ENCODE measurements at places on chromosomes 12 and 14. TPM values are rescaled to one million over a fixed set of nuclear protein-coding genes. Genes with fewer than 3 reads are reported as not detected.

DNA sequence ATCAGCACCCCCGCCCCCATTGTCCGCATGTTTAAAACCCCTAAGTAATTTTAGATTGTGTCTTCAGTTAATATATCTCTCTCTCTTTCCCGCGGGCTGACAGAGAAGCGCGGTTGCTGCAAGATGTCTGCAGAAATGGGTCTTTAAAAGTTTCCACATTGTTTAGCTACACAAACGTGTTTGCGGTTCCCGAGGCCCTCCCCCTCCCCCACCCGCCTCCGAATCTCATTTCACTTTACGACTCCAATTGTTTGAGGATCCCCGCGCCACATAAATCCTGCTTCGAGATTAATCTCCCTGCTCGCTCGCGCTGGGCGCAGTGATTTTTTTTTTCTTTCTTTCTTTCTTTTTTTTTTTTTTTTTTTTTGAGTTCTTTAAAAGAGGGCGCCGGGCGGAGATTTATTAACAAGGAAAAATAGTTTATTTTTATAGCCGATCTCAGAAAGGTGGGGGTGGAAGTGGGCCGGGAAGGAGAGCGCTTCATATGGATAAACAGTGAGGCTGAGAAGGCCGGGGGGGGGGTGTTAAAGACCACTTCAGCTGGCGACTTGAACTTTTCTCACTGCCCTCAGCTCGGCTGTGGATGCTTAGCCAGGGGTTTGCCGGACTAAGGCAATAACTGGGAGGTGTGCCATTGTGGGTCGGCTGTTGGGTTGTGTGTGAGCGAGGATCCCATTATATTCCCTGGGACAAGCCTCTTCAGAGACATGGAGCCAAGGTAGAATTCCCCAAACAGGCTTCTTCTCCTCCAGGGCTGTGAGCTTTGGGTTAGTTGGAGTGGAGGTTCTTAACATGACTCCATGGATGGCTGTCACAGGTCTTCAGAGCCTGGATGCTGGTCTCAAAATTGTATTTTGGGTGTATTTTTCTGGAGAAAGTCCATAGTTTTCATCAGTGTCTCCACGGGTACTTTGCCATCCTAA lies 39.7 kb upstream of the TBX5 start:
- DNase-seq, result no peak

DNA sequence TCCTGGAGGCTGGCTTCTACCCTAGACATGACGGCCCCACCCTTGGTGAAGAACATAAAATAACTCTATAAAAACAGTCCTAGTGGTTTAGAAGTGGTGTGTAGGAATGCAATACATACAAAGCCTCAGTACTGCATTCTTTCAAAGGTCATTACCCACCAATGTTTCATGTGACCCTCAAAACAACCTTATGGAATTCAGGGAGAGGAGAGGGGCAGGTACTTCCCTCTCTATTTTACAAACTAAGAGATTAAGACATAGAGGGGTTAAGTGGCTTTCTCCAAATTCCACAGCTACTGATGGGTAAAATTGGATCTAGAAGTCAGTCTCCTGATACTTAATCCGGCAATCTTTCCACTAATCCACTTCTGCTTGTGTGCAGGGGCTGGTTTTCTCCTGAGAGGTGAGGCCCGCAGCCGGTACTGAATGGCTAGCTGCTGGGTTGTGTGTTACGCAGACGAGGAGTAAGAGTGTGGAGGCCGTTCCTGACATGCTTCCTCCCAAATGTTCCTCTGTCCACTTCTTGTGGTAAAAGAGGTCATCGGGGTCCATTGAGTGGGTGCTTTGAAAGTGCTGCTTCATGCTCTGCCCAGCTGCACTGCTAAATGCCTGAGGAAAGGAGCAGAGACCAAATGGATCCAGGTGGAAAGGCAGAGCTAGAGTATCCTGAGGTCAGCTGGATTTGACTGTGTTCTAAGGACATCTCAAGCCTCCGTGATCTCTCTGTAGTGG lies 16.2 kb downstream of the SLC7A8 start:
- no peak for DNase-seq

EMP1 gene
- 4.4 TPM for total RNA-seq

DNA sequence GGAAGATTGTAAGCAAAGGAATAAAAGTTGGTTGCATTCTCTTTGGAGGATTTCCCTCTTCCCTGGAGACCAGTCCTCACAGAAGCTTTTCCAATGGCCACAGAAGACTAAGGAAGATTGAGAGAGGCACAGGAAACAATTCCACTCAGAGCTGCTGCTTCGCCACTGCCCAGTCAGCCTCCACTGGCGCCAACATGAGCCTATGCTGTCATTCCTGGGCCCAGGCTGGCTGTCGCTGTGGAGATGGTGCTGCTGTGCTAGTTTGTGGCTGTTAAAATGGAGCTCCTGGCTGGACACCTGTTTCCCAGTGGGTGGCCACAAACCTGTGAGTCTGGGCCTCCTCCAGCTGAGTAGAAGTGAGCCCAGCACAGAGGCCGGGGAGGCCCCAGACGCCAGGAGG lies 6.6 kb downstream of the P2RX7 start:
- DNase-seq, result no peak

TMEM132D gene
- total RNA-seq, result not detected

DNA sequence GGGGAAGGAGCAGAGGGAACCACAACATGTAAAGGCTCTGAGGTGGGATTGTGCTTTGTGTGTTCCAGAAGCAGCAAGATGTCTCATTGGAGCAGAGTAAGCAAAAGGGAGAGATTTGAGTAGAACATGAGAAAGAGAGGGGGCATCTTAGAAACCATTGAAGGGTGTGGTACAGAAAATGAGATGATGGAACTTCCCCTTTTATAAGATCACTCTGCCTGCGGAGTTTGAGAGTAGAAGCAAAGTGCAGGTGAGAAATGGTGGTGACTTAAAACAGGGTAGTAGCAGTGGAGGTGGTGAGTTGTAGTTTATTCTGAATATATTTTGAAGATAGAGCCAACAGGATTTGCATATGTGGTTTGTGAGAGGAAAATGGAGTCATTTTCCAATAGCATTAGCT lies 56.0 kb downstream of the FBXO34 start:
- no peak for DNase-seq

PPP2R5E gene
- 44.8 TPM for total RNA-seq

GRCh38 chr14:69036757-69037506 lies 57.8 kb upstream of the ACTN1 start:
- no peak for DNase-seq

OR4K15 gene
- not detected for total RNA-seq

- no peak for DNase-seq
Measured at GRCh38 chr14:60658909-60659585, 9.8 kb upstream of the SIX1 start.

DNA sequence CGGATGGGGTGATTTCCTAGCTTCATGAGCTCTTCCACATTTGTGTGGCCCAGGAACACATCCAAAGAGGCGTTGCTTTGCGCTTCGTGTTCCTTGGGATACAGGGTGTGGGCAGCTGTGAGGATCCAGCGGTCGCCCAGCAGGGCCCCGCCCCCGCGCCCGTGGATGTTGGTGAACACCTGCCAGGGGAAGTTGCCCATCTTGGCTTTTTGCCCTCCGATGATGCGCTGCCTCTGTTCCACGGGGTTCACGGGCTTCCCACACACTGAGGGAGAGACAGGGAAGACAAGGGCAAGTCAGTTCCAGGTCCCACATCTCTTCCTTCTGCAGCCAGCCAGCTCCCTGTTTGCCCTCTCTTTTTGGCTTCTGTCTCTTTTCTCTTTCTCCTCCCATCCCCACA lies 11.2 kb downstream of the C1R start:
- DNase-seq, result no peak

- no peak for DNase-seq
Measured at GRCh38 chr14:101499080-101499479, 62.2 kb upstream of the DIO3 start.

GRCh38 chr12:70334742-70335141 lies 31.3 kb upstream of the KCNMB4 start:
- no peak for DNase-seq

OTOGL gene
- not detected for total RNA-seq

DNA sequence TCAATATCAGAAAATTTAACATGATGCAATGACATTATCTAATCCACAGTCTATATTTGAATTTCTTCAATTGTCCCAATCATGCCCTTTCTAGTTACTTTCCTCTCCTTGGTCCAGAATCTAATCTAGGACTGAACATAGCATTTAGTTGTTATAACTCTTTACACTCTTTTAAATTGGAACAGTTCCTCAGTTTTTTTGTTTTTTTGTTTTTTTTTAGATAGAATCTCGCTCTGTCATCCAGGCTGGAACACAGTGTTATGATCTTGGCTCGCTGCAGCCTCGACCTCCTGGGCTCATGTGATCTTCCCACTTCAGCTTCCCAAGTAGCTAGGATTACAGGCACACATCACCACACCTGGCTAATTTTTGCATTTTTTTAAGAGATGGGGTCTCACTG lies 63.1 kb downstream of the RERG start:
- DNase-seq, result no peak

DNA sequence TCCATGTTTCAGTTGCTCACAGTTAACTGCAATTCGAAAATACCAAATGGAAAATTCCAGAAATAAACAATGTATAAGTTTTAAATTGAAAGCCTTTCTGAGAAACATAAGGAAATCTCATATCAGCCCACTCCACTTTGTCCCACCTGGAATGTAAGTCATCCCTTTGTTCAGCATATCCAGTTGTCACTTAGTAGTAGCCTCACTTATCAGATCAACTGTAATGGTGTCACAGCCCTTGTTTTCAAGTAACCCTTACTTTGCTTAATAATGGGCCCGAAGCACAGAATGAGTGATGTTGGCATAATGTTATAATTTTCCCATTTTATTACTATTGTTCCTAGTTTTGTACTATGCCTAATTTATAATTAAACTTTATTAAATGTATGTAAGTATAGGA lies 646.8 kb downstream of the C12orf50 start:
- no peak for DNase-seq

DNA sequence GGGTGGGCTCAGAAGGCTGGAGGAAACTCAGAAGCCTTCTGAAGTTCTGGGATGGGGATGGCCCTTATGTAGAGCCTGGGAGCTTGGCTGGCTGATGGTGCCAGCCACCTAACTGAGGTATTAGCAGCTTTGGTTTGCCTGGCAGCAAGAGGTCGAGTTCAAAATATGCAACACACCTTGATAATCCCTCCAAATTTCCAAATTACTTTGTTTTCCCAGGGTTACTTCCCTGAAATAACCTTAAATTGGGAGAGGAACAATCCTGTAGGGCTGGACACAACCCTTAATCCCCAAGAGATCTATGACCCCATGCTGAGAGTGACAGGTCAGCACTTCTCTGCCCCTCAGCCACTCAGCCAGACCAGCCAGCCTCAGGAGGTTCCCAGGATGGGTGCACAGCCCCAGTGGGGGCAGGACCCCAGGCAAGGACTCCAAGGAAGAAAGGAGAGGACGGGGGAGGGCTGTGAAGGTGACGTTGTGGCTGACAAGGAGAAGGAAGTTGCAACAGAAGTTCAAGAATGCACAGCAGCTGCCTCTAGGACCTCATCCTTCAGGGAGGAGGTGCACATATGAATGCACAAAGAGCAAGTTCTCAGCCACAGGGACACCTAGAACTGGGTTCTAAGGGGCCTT lies 18.6 kb upstream of the KRT77 start:
- no peak for DNase-seq

DNA sequence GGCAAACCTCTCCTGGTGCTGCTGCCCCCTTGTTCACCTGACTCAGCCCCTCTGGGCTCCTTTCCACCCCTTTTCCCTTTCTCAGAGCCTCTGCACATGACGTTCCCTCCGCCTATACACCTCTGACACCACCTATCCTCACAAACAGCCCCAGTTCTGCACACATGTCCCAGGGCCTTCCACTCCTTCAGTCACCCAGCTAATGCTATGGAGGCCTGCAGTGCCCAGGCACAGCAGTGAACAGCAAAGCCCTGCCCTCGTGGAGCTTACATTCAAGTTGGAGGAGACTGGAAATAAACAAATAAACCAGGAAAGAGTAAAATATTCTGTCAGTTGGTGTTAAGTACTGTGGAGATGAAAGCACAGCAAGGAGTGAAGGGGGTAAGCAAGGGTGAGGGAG lies 38.5 kb upstream of the MDM1 start:
- DNase-seq, result no peak

CELA1 gene
- not detected for total RNA-seq

DNA sequence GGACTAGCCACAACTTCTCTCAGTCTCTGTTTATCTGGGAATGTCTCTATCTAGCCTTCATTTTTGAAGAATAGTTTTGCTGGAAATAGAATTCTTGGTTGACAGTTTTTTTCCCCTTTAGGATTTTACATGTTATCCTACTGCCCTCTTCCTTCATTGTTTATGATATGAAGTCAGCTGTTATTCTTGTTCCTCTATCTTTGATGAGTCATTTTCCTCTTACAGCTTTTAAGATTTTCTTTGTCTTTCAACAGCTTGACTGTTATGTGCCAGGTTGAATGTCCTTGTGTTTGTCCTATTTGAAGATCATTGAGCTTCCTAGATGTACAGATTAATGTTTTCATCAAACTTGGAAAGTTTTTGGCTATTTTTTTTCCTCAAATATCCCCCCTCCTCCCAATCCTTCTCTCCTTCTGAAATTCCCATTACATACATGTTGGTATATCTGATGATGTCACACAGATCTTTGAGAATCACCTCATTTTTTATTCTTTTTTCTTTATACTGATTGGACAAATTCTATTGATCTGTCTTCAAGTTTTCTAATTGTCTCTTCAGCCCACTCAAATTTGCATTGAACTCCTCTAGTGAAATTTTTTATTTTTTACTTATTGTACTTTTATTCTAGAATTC lies 4.5 kb upstream of the GOLGA5 start:
- no peak for DNase-seq

DNA sequence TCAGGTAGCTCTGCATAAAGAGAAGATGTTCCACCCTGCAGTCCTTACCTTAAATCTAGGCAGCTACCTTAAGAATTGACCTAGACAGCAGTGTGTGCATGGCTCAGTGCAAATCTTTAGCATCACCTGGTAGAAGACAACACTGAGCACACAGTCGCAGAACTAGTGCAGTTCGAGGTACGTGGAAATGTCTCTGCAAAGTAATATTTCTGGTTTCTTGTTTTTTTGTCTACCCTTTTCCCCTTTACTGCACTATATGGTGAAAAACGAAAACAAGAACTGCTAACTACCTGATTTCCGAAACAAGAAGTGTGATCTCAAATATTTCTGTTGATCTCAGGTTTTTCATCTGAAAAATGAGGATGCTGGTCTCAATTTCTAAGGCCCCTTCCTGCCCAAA lies 82.5 kb downstream of the ETV6 start:
- DNase-seq, result no peak

ANKRD33 gene
- total RNA-seq, result not detected

GRCh38 chr14:37051153-37051552 lies 121.3 kb downstream of the SLC25A21 start:
- no peak for DNase-seq

GRCh38 chr12:122917507-122918121 lies 21.7 kb upstream of the VPS37B start:
- no peak for DNase-seq

TAS2R31 gene
- 0.58 TPM for total RNA-seq

GRCh38 chr14:23321572-23322547 lies 603 bp downstream of the PABPN1 start:
- DNase-seq, result peak; percentile 68

EGLN3 gene
- 1.7 TPM for total RNA-seq

NGDN gene
- total RNA-seq, result 75.2 TPM
